ENCODE measurements at places on chromosomes 13 and 19.

DNA sequence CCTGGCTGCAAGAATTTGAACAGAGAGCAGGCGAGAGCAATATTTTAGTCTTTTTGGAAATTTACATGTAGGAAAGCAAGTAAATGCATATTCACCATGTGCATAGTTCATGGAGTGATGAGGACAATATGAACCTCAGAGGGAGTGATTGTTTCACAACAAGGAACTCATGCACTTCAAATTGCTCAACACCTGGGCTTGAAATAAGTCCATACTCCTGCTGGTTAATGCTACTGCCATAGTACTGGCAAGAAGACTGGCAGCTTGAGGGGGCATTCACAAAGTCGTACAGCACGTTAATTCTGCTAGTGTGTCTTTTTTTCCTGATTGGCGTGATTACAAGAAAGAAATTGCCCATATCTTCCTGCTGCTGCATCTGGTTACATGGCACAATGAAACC, 267.6 kb downstream of the PCDH17 start:
- DNase-seq, result no peak

- no peak for DNase-seq
Measured at GRCh38 chr13:102276404-102276803, 125.4 kb downstream of the FGF14 start.

GRCh38 chr19:595326-596262, 5.9 kb downstream of the HCN2 start:
- no peak for DNase-seq

DNA sequence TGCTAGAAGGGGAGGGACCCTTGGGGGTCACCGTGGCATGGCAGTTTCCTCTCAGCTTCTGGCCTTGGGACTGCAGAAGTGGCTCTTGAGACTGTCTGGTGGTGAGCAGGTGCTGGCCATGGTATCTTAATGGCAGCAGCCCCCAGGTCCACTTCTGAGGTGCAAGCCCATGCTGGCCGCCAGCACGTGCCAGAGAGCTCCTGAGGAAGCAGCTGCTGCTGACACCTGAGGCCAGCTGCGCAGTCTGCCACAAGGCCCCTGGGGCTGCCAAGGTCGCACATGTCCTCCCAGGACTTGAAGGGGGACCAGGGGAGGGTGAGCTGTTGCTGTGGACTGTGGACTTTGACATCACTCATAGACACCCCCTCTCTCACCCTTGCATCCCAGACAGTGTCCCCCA, 48.0 kb downstream of the NFIX start:
- DNase-seq, result no peak

- no peak for DNase-seq
Measured at GRCh38 chr19:41930322-41930722, 2.1 kb upstream of the ERFL start.

DNA sequence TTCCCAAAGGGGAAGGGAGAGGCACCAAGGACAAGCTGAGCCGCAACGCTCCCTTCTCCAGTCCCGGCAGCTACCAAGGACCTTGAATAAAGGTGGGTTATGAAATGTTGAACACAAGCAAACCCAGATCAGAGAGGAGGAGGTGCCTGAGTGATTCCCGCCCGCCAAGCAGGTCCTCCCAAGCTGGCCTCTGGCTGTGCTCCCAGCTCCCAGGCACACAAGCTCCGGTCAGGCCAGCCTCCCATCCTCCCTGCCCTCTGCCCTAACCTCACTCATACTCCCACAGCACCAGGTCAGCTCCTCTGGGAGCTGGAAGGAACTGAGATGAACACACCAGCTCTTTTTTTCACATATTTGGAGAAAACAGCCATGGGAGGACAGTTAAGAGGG, 3.7 kb downstream of the NAPA start:
- DNase-seq, result no peak

GRCh38 chr13:97310809-97311436, 88.8 kb downstream of the MBNL2 start:
- DNase-seq, result no peak

DNA sequence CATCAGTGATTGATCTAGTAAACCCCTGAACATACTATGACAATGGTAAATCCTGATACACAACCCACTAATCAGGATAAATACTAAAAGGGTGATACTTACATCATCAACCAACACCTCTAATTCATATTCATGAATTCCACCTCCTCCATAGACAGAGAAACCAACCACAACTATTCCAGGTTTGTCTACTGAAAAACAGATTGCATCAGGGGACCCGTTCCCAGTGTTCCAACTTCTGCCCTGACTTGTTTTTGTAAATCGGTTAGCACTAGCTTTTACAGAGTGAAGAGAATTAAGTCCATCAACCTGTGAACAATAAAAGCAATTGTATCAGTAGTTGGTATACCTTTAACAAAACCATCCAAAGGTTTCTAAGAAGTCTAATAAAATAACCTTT, 149.2 kb downstream of the MYCBP2 start:
- no peak for DNase-seq

DNA sequence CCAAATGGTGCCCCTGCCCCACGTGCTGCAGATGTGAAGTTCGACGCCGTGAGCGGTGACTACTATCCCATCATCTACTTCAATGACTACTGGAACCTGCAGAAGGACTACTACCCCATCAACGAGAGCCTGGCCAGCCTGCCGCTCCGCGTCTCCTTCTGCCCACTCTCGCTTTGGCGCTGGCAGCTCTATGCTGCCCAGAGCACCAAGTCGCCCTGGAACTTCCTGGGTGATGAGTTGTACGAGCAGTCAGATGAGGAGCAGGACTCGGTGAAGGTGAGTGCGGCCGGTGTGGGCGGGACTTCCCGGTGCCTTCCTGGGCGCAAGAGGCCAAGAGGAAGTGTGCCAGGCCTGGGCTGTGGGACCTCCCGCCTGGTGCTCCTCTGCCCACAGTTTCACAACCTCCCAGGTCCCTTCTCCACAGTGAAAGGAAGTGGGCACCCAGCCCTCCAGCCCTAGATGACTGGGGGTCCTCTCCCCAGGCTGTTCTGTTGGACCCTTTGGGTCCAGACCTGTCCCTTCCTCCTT, 14.1 kb upstream of the RELB start:
- DNase-seq, result no peak

- peak; percentile 68 for DNase-seq
Measured at GRCh38 chr19:48967346-48968178, 2.5 kb downstream of the FTL start.

- no peak for DNase-seq
Measured at GRCh38 chr13:102018716-102019115, 383.1 kb downstream of the FGF14 start.

DNA sequence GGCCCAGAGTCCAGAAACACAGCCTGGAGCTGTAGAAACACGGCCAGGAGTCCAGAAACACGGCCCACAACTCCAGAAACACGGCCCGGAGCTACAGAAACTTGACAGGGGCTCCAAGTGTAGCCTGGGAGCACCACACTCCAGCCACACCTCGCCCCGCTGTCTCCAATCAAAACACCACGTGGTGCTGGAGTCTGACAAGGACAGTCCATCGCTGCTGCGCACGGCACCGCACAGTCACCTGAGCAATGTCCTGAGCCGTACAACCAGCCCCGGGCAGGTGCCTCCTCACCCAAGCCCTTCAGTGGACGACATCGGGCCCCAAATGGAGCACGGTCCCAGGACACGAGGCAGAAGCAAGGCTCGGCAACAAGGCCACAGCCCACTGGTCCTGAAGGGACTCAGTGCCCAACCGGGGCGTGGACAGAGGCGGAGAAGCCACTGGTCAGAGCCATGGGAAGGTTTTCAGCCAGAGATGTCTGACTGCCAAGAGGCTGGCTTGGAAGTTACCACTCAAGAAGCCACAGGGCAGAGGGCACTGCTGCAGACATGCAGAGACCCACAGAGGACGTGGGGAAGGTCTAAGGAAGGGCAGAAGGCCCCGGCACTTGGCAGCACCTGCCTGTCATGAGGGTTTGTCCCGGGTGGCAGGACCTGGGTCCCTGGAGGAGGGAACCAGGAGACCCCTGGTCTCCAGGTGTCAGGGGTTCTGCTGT, 19.7 kb upstream of the PLPP2 start:
- no peak for DNase-seq

GRCh38 chr13:41220401-41220800, 26.0 kb upstream of the KBTBD7 start:
- no peak for DNase-seq

- peak; percentile 82 for DNase-seq
Measured at GRCh38 chr13:114068656-114069318, 63.6 kb downstream of the RASA3 start.

DNA sequence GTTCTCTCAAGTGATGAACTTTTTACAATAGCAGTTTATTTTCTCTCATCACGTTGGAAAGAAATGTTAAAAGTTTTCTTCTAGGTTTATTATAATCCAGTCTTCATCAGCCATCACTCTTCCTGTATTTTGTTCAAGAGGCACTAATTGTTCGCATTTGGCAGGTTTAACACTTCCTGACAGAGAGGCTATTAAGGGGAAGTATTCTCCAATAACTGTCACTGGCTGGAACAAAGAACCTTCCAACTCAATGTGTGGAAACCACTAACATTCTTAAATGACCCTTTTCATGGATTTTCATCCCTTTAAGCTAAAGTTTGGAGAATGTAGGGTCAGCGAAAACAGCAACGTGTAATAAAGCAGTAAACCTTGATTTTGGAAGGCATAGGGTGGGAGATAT, 145.1 kb downstream of the PCCA start:
- DNase-seq, result no peak

- DNase-seq, result peak; percentile 52
Measured at GRCh38 chr13:109874484-109875454, 88.4 kb upstream of the IRS2 start.

DNA sequence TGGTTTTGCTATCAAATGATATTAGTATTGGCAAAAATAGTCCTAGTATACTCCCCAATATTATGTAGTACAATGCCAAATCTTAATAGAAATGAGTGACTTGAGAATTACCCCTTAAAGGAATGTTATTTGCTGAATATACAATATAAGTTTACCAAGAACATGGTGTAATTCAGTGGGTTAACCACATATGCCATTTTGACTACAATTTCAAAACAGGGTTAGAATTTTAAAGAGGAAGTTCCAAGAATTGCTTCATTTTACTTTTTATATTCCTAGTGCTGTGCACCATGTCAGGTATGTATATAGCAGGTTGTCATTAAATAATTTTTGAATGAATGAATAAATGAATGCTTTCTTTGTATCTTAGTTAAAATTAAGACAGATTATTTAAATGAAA, 66.3 kb downstream of the LMO7 start:
- no peak for DNase-seq

- DNase-seq, result no peak
Measured at GRCh38 chr13:45107539-45107938, 12.8 kb upstream of the GTF2F2 start.

GRCh38 chr13:29165840-29166239, 345.7 kb downstream of the MTUS2 start:
- DNase-seq, result peak; percentile 8

- no peak for DNase-seq
Measured at GRCh38 chr19:51163257-51163656, 21.2 kb downstream of the SIGLEC7 start.

DNA sequence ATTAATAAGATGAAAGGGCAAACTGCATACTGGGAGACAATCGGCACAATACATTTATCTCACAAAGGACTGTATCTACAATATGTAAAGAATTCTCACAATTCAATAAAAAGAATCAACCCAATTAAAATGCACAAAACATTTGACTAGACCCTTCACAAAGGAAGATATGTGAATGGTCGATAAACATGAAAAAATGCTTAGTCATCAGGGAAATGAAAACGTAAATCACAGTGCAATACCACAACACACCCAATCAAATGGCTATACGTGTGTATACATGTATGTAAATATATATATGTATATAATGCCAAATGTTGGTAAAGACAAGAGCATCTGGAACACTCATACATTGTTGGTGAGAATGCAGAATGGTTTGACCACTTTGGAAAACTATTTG, 21.9 kb upstream of the RFC3 start:
- no peak for DNase-seq

DNA sequence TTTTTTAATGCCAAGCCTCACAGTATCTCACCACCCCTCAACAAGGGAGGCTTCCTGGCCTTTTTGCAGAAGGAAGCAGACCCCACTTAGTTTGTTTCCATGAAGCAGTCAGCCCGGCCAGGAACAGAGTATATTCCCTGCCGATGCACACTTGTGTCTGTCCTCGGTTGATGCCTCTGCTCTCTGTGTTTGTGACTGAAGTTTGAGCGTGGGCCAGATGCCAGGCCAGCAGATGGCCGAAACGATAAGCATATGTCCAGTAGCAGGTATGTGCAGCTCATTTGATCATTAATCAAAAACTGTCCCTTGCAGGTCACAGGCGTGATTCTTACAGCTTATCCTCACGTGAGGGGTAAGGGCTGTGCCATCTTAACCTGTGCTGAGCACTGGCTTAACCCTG, 144.0 kb downstream of the IRS2 start:
- DNase-seq, result no peak

- DNase-seq, result peak; percentile 32
Measured at GRCh38 chr19:42261763-42262162, 6.8 kb upstream of the ERF start.

DNA sequence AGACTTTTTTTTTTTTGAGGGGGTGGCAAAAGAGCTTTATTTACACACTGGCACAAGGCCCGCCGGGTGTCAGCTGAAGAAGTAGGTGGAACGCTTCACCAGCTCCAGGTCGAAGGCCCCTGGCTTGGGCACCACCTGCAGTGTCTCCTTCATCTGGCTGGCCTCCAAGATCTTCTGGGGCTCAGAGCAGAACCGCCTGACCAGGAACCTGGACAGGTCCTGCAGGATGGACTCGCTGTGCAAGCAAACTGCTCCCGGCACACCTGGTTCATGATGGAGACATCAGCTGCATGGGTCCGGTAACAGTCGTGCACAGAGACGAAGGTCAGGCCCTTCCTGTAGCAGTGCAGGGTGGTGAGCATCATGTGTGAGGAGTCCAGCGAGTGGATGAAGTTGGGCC, 4.4 kb upstream of the CYP4F2 start:
- DNase-seq, result no peak

DNA sequence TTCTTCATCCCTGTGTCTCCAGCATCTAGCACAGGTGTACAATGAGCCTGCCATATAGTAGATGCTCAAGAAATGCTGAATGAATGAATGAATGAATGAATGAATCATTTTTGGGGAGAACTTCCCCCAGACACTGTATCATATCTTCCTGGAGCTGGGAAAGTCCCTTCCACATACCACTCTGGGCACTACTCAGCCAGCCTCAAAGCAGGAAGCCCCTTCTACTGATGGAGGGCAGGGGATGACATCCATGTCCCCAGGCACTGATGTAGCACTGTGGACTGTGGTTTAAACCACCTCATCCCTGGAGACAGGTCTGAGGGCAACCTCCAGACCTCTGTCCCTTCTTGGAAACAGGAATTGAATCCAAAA, 4.8 kb downstream of the GNA15 start:
- DNase-seq, result peak; percentile 12

- DNase-seq, result peak; percentile 41
Measured at GRCh38 chr19:294946-295686, 3.9 kb upstream of the PLPP2 start.

- DNase-seq, result peak; percentile 6
Measured at GRCh38 chr19:32498648-32499200, 82.3 kb upstream of the PDCD5 start.

GRCh38 chr13:76874479-76874878, 11.7 kb downstream of the KCTD12 start:
- no peak for DNase-seq
